CD4-positive, alpha-beta T cell treated with Interleukin-21 for 1 hour (primary cell): ENCODE measurements at places on chromosomes 5 and 9.

GRCh38 chr9:134538856-134539566, 102.6 kb upstream of the COL5A1 start:
- no peak for DNase-seq

DNA sequence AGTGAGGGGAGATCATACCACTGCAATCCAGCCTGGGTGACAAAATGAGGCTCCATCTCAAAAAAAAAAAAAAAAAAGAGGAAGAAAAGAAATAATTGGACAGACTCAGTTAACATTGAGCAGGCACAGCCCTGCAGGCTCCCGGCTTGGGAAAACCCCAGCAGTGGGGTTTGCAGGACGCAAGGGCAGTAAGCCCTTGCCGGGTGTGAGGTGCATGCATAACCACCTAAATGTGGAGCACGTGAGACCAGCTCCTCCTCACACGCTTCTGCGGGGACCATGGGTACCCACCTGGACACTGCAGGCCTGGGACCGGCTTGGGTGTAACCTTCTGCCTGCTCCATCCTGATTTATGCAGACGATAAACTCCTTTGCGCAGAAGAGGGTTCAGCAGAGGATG, 4.8 kb upstream of the SLC6A18 start:
- no peak for DNase-seq

DNA sequence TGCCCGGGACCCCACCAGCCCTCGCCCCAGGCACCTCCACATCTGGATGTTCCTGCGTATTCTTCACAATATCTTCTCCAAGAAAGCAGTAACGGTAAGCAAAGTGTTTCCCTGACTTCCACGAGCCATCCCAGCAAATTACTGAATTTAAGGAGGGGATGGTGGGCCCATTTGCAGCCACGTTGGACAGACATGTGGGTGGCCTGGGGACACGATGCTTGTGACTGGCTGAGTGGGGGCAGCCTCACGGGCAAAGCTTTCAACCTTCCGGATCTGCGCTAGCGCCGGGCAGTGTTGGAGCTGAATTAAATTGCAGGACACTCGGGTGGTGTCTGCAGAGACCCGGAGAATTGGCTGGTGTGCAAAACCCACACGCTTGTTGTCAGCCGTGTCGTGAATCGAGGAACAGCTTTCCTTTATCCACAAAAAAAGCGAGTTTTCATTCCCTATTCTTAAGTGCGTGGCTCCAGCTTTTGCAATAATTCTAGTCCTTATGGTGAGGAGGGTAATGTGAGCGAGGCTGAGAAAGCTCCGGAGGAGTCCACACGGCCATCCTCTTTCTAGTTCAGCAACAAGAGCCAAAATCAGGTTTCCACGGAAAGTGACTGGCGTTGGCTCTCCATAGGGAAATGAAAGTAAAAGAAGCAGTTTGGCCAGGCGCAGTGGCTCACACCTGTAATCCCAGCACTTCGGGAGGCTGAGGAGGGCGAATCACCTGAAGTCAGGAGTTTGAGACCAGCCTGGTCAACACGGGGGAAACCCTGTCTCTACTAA, 17.5 kb upstream of the CLPTM1L start:
- DNase-seq = no peak

- peak; percentile 87 for DNase-seq
Observed at GRCh38 chr5:52725065-52725746, 62.5 kb upstream of the ITGA1 start.

DNA sequence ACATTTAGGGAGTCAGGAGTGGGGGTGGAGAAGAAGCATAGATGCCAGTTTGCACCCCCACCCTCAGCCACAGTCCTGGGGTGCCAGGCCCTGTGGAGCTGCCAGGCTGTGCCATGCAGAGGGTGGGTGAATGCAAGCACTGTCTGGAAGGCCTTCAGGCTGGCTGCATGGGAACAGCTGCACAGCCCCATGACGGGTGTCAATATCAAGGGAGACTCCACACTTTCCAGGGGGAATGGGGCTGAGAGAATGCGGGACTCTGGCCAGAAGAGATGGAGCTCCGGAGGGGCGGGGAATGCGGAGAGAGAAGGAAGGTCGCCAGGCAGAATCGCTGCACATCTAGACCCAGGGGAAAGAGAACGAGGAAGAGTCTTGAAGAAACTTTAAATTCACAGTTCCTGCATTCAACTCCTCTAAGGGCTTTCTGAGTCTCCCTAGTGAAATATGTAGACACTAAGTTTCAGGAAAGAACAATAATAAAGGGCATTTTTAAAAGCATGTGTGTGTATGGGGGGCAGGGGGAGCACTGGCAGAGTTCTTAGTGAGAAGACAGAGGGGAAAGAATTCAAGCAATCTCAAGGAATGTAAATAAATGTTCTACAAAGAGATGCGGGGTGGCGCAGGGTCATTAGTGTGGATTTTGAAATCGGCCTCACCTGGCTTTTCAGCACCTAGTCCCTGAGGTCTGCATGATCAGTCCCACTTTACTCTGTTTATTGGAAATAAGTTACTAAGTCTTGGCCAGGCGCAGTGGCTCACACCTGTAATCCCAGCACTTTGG, 59.1 kb downstream of the BOD1 start:
- DNase-seq = no peak

- no peak for DNase-seq
Observed at GRCh38 chr9:83384214-83384613, 154.0 kb downstream of the FRMD3 start.

- no peak for DNase-seq
Observed at GRCh38 chr9:126510564-126510963, 103.2 kb upstream of the LMX1B start.

DNA sequence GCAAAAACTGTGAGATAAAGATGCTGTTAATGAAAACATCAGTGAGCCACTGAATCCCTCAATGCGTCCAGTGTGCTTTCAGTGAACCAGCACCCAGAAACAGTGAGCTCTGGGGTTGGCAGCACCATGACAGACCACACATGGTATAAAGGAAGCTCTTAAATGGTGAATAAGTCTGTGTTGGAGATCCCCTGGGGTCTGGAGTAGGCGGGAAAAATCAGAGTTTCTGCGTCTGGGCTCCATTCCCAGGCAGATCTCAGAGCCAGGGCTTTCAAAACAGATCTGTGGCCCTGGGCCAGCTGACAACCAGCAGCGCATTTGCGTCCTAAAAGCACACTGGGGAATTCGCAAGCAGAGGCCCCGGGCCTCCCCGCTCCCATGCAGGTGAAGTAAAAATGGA, 233.5 kb downstream of the FRMD3 start:
- DNase-seq = no peak

DNA sequence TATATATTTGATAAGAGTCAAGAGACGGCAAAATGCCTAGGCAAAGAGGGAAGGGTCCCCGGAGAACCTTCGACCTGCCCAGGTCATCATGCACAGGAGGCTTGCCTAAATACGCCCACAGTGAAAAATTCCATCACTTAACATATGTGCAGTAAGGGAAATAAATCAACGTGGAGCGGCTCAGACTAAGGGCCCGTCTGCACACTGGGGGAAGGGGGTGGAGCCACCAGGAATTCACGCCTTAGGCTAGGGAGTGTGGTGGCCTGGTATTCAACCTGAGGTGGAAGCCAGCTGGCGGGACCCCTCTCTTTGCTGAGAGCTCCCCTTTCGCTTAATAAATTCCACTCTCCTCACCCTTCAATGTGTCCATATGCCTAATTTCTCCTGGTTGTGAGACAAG, 8.3 kb downstream of the PTBP3 start:
- DNase-seq = no peak

DNA sequence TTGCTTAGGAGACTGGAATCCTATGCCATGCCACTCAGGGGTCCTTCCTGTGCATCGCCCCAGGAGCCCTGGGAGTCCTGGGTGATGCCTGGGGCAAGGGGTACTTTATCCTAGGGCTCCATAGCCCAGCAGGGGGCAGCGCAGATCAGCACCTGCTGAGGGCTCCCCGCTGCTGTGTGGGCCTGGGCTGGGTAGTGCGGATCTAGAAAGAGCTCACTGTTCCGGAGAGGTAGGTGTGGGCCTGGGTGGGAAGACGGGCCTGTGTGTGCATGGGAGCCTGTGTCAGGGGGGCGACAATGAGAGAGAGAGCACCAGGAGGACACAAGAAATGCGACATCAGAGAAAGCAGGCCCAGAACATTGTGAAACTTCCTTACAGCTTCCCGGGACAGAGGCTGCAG, 11.4 kb upstream of the DAB2IP start:
- DNase-seq = no peak

GRCh38 chr5:10387690-10388089, 34.2 kb downstream of the MARCHF6 start:
- no peak for DNase-seq

- no peak for DNase-seq
Observed at GRCh38 chr9:118570066-118570465, 799.2 kb downstream of the BRINP1 start.

GRCh38 chr5:50406877-50407276, 34.2 kb downstream of the EMB start:
- no peak for DNase-seq

DNA sequence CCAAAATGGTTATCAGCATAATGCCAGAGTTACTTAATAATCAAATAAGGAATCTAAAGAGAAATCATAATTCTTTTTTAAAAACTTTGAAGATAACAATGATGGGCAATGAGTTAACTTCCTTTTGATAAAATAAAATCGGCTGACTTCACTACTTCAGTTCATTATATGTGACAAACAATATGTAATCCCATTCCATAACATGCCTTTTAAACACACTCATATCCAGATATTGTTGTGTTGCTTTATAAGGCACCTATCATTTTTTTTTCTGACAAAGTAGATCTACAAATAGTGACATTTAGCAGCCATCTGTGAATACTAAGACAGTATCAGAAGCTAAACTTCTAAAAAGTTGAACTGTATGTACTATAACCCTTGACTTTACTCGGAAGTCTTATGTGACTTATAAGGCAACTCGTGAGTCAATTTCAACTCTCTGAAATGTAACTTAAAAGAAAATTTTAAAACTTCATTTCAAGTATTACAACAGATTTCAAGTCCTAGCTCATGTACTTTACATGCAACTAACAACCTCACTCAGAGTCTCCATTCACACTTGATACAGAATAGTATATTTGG, 7.5 kb downstream of the ADAMTS6 start:
- no peak for DNase-seq

- no peak for DNase-seq
Observed at GRCh38 chr9:121067640-121068039, 7.1 kb upstream of the CNTRL start.

- no peak for DNase-seq
Observed at GRCh38 chr9:127422133-127422782, 1.9 kb upstream of the ZNF79 start.

DNA sequence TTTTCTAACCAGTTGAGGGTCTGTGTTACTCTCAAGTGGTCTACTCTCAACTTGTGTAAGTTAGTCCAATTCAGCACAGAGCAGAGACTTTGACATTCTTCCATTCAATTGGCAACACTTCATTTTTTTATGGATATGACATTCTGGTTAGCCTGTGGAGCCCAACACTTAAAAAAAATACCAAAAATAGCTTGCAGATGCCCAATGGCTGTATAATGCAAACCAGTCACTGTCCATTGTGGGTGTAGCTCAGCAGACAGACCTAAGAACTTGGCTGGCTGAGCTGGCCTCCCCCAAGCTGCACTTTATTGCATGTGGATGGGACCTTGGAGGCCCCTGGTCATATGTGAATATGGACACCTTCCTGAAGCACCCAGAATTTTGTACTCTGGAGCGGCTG, 103.2 kb downstream of the DPYSL3 start:
- no peak for DNase-seq

GRCh38 chr5:52800394-52801213, 12.9 kb downstream of the ITGA1 start:
- DNase-seq = peak; percentile 56

- peak; percentile 88 for DNase-seq
Observed at GRCh38 chr5:177116631-177117373, 16.8 kb upstream of the NSD1 start.

DNA sequence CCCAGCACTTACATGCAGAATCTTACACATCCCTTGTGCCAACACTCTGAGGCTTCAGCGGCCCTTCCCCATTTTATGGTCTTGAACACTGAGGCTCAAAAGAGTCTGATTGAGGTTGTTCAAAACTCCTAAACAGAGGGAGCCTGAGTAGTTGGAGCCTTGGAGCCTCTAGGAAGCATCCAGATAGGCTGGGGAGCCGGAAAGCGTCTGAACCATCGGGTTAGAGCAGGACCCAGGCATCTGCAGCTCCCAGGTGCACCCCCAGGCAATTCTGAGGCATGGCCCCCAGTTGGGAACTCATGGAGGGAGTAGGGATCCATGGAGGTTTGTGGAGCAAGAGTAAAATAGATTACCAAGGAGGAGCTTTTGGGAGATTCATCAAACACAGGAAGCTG, 3.8 kb downstream of the OLFML2A start:
- DNase-seq = no peak

GRCh38 chr5:57902095-57902494, 419.5 kb upstream of the ACTBL2 start:
- DNase-seq = no peak

DNA sequence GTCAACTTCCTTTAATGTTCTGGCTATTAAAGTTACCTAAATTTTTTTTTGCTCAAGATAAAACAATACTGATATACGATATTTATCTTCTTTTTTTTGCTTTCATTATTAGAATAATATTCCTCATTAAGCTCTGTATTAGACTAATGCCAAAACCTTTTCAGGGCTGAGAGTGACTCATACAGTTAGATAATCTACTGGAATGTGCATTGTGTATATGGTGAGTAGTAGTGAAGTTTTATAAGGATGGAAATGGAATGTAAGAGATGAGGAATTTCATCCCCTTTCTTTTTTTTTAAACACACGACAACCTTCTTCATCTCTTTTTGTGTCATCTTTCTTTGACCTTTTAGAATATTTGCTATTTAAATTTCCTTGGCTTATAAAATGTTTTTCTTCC, 268.6 kb downstream of the ISL1 start:
- no peak for DNase-seq

- no peak for DNase-seq
Observed at GRCh38 chr5:7759951-7760580, 90.9 kb downstream of the CFAP90 start.

DNA sequence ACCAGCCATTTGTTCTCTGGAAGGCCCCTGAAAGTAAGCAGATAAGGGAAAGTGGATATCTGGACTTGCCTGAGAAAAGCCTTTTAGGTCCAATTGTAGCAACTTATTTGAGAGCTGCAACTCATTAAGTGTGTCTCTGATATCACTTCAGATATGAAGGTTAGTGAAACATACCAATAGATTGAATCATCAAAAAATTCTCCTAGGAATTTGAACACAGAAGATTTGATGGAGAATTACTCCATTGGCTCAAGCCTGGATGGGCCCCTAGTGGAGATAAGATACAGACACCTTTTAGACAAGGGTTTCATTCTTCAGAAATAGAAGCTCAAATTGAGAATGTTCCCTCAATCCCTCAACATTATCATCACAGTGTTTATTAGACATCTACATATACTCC, 356.7 kb downstream of the NDUFS4 start:
- DNase-seq = no peak

GRCh38 chr5:7808998-7809397, 41.9 kb downstream of the CFAP90 start:
- DNase-seq = no peak

- no peak for DNase-seq
Observed at GRCh38 chr9:85322592-85322991, 419.2 kb downstream of the AGTPBP1 start.

DNA sequence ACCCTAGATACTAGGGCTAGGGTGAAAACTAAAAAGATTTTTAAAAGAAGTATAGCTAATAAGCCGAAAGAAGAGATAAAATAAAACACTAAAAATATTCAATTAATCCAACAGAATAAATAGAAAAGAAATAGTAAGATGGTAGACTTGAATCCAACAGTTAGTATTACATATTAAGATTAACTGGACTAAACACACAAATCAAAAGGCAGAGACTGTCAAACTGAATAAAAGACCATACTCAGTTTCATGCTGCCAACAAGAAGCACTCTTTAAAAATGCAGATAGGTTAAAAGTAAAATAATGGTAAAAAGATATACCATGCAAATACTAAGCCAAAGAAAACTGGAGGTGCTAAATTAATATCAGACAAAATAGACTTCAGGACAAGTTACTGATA, 65.0 kb downstream of the TTLL11 start:
- no peak for DNase-seq
